Colonic mucosa (tissue), 4 donors: ENCODE measurements at places on chromosomes 7 and 10. TPM values are rescaled to one million over a fixed set of nuclear protein-coding genes. Genes with fewer than 3 reads are reported as not detected.

The ST8SIA6 gene
- 3.5 TPM for total RNA-seq

The MYOF gene
- 90.9 TPM for total RNA-seq

The ZCCHC24 gene
- 4.6 TPM for total RNA-seq

The ITIH2 gene
- not detected for total RNA-seq

The ADAMTS14 gene
- 0.93 TPM for total RNA-seq

The ASAH2 gene
- total RNA-seq: 5.0 TPM

The AGR2 gene
- 2,751 TPM for total RNA-seq

- H3K36me3 ChIP-seq: no peaks in the 10 kb centered on the region
- H3K4me1 ChIP-seq: no peaks in the 10 kb centered on the region
- no peak for DNase-seq
- no peak overlapping the region for H3K27ac ChIP-seq
- H3K27me3 ChIP-seq: no peaks in the 10 kb centered on the region
- no peak overlapping the region for H3K4me3 ChIP-seq
Observed at GRCh38 chr10:117615649-117616048, 73.1 kb downstream of the EMX2 start.

DNA sequence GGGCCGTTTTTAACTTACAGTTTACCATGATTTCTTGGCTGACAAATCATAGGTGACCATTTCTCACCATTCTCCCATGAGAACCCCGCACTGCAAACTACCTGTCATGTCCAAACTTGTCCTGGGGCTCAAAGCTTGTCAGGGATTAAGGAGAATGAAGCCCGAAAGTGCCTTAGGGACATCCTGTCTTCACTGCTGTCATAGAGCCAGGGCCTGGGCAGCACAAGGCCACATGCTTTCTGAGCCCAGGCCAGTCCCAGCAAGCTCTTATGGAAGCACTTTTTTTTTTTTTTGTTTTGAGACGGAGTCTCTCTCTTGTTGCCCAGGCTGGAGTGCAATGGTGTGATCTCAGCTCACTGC lies 33.9 kb downstream of the CCM2 start:
- H3K4me3 ChIP-seq: no peak overlapping the region
- H3K27me3 ChIP-seq: no peaks in the 10 kb centered on the region
- H3K36me3 ChIP-seq: no peaks in the 10 kb centered on the region
- H3K4me1 ChIP-seq: peaks cover 12% of the 10 kb centered on the region

- no peaks in the 10 kb centered on the region for H3K36me3 ChIP-seq
- H3K27ac ChIP-seq: no peak overlapping the region
- DNase-seq: no peak
- no peaks in the 10 kb centered on the region for H3K27me3 ChIP-seq
- no peak overlapping the region for H3K4me3 ChIP-seq
Observed at GRCh38 chr7:140604760-140605159, 35.9 kb downstream of the DENND2A start.

DNA sequence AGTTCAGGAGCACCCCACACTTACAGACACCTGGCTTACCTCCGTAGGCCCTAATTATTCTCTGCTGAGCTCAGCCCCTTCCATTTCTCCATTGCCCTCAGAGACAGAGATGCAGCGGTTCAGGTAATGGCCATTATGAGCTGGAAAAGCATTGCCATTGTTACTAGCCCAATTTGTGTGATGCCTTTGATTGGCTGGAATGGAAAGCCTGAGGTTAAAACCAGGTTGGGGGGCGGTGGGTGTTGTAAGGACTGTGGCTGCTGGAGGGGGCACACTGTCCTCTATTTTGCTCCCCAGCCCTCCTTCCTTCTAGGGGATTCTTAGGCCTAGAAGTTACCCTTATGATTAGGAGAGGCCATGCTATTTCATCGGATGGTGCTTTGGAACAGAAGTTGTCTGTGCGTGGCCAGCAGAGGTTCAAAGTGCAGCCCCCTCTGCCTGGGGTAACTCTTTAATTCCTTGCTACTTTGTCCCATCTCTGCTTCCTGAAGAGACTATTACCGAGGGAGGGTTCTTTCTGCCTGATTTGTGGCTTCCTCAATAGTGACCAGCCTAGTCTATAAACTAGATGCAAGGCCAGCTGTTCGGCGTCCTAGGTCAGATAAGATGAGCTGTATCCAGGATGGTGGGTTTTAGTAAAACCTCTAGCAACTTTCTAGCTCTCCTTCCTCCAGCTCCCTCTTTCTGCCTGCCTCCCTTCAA lies 14.2 kb upstream of the ACSL5 start:
- peak overlapping the region; percentile 80 for H3K27ac ChIP-seq
- no peak for DNase-seq
- no peaks in the 10 kb centered on the region for H3K27me3 ChIP-seq

DNA sequence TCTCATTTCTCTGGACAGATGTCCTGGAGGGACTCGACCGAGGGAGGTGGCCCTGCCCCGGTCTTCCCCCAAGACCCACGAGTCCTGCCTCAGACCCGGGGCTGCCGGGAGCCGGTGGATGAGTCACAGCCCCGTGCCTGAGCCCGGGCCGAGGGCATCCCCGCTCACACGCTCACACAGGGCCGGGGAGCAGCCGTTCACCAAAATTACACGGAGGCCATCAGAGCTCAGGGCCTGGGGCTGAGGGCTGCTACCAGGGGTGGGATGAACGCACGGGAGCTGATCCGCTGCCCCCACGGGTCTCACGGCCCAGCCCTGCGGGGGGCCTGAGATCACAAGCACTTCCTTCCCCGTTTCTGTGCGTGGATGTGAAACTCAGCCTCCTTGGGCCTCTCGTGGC lies 17.5 kb downstream of the FAM20C start:
- H3K36me3 ChIP-seq: no peaks in the 10 kb centered on the region
- DNase-seq: no peak

DNA sequence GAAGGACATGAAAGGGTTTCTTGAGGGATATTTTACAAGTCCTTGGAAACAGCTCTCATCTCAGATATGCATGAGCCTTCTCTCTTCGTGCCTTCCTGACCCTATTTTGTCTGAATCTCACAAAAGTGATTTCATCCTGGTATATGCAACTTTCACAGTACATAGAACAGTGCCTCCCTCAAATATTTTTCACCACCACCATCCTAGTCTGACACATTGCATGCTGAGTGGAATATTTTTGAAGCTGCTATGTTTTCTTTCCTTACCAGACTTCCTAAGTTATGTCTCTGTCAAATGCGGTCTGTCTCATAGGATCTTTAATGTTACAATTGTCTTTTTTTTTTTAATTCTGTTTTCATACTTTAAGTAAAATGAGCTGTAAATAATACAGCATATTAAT lies 673.3 kb upstream of the LRRN3 start:
- H3K27me3 ChIP-seq: no peaks in the 10 kb centered on the region
- no peaks in the 10 kb centered on the region for H3K4me1 ChIP-seq
- no peak for DNase-seq
- no peaks in the 10 kb centered on the region for H3K36me3 ChIP-seq
- no peak overlapping the region for H3K4me3 ChIP-seq

DNA sequence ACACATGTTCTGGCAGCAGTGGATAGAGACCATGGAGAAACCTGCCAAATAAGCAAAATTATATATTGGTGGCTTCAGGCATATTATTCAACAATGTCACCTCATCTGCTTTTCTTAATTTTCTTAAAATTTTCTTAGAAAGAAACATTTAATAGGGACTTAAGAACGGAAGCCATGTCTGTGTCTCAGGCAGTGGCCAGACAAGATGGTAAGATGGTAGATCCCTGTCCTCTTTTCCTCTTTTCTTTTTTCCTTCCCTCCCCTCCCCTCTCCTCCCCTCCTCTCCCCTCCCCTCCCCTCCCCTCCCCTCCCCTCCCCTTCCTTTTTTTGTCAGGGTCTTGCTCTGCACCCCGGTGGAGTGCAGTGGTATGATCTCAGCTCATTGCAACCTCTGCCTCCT lies 24.2 kb upstream of the ICA1 start:
- H3K27me3 ChIP-seq: no peaks in the 10 kb centered on the region
- H3K4me3 ChIP-seq: no peak overlapping the region
- no peak for DNase-seq
- no peaks in the 10 kb centered on the region for H3K36me3 ChIP-seq

GRCh38 chr10:110613996-110614495 lies 30.1 kb upstream of the RBM20 start:
- no peak overlapping the region for H3K27ac ChIP-seq
- H3K27me3 ChIP-seq: no peaks in the 10 kb centered on the region
- no peak overlapping the region for H3K4me3 ChIP-seq
- H3K4me1 ChIP-seq: no peaks in the 10 kb centered on the region
- no peak for DNase-seq

DNA sequence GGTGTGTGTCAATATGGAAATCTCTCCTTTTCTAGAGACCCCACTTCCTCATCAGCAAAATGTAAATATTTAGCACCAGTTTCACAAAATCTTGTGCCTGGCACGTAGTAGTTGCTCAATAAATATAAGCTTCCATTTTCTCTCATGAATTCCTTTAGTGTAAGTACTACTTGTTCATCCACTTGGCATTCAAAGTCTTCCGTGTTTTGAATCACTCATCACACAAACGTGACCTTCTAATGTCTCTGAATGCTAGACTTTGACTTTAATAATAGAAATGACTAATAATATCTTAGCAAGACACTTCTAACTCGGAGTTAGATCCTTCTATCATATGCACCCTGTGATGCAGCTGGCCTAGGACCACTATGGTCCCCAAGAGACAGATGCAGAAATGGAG lies 168.7 kb upstream of the ZNF32 start:
- no peak overlapping the region for H3K4me3 ChIP-seq
- no peak for DNase-seq
- no peak overlapping the region for H3K27ac ChIP-seq
- H3K4me1 ChIP-seq: peaks cover 2% of the 10 kb centered on the region

DNA sequence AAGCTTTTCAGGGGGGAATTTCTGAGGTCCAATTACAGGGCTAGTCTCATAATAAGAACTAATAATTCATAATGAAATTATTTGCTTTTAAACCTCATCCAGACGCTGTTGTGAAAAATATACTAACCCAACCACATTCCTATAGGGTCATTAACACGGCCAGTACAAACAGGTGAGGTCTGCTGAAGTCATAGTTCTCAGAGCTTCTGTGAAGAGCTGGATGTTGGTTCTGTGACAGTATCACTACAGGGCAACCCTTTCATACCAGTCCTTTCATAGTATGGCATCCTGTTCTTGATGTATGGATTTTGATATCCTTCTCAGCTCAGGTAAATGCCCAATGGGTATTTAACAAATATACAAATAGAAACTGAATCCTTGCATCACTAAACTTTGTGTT lies 62.3 kb upstream of the FAM133B start:
- DNase-seq: no peak
- no peaks in the 10 kb centered on the region for H3K27me3 ChIP-seq
- no peaks in the 10 kb centered on the region for H3K36me3 ChIP-seq
- no peak overlapping the region for H3K4me3 ChIP-seq
- H3K4me1 ChIP-seq: peaks cover 5% of the 10 kb centered on the region

DNA sequence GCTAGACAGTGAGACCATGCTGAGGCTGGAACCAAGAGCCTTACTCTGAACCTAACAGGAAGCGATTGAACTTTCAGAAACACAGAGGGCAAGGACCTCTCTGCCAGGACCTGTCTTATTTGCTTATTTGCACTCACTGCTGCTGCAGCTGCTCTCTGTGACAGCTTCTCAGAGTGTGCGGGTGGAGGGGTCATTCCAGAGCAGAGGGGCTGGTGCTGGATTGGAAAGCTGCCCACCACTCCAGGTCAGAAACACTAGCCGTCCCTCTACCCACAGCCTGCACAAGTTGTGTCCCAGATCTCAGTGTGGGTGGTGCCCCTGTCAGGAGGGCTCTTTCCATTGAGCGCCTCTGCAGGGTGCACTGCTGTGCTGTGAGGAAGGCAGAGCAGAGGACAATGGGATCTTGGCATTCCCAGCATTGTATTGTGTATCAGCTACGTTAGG lies 126.2 kb downstream of the CCNY start:
- H3K4me1 ChIP-seq: peaks cover 6% of the 10 kb centered on the region
- no peak overlapping the region for H3K27ac ChIP-seq
- H3K36me3 ChIP-seq: no peaks in the 10 kb centered on the region
- H3K4me3 ChIP-seq: no peak overlapping the region
- no peaks in the 10 kb centered on the region for H3K27me3 ChIP-seq
